Inflammatory macrophage treated with lipopolysaccharide for 1 hour (primary cell): ENCODE measurements at places on chromosomes 16 and 17.

- no peak for DNase-seq
Measured at GRCh38 chr17:78175643-78175981, 7.2 kb downstream of the SYNGR2 start.

- DNase-seq, result no peak
Measured at GRCh38 chr16:11140867-11141266, 115.1 kb downstream of the SOCS1 start.

DNA sequence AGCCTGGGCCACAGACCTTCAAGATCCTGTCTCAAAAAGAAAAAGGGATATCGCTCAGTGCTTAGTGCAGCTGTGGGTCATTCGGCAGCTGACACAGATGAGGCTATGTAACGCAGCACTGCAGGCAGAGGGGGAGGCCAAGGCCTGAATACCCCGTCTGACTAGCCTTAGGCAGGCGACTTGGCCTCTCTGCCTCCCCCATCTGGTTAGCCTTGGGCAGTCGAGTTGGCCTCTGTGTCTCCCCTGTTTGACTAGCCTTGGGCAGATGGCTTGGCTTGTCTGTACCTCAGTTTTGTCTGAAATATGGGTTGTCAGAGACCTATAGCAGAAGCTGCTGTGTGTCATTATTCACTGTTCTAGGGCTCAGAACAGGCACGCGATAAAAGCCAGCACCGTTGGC is 10.0 kb downstream of the SPATA33 start:
- DNase-seq, result no peak

DNA sequence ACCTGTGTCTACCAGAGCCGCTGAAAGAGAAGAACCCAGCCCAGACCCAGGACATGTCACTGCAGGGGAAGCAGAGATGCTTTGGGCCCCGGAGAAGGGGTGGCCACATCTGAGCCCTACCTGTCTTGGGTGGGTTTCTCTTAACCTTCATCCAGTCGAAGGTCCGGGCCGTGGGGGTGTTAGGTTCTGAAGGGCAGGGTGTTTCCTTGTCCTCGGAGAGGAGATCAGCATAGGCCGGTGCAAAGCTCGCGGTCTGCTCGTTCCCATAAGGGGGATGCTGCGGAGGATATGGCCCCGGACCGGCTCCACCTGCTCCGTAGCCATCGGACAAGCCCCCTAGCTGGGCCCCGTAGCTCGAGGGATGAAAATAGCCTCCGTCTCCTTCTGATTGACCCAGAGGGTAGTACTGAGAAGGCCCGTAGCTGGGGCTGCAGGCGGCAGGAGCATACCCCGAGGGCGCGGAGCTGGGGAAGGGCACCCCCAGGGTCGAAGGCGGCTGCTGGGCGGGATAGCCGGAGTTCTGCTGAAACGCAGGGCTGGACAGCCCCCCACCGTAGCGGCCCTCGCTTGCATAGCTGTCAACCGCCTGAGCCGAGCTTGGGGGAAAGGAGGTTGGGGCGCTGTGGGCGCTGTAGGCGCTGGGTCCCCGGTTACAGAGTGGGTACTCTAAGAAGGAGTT is 464 bp downstream of the HOXB1 start:
- no peak for DNase-seq

DNA sequence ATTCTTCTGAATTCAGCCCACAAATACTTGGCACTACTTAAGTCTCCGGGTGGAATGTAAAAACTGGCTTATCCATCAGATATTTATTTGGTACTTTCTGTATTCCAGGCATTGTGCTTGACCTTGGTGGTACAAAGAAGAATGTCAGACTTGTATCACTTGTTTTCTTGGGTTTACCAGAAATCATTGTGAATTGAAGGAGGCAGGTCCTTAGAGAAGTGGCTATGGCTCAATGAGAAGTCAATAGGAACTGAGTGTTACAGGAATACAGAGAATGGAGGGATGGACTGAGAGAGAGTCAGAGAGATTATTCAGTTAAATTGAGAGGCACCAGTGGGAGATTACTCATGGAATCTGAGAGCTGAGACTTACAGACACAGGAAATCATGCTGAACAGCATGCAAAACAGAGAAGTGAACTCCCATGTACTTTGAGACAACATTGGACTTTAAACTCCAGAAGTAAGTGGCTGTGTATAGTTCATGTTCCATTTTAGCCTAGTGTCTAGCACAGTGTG is 704.1 kb downstream of the CDH11 start:
- no peak for DNase-seq

GRCh38 chr17:740240-741017 is 8.0 kb downstream of the TLCD3A start:
- DNase-seq, result peak; percentile 97

- DNase-seq, result no peak
Measured at GRCh38 chr17:28901866-28902818, 737 bp downstream of the DHRS13 start.
